Breast epithelium (tissue), 4 donors: ENCODE measurements at places on chromosomes 3 and 15. TPM values are rescaled to one million over a fixed set of nuclear protein-coding genes. Genes with fewer than 3 reads are reported as not detected.
A peak's percentile ranks its signal among the peaks of the same experiment; 100 is the strongest.

DNA sequence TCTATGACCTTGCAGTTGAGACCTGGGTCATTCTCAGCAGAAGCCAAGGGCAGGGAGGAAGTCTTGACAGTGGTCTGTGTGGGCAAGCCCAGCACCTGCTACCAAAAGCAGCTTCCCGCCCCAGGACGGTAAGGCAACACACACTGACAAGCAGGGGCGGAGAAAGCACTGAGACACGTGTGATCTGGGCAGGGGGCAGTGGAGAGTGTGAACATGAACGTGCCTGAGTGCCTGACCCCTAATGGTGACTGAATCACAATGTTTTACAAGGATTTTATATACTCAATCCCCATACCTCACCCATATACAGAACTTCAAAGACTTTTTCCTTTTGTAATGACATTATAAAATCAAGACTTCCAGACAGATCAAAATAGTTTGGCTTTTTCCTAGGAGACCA lies 35.2 kb downstream of the ANP32A start:
- H3K27me3 ChIP-seq = no peaks in the 10 kb centered on the region
- no peak overlapping the region for H3K27ac ChIP-seq
- no peaks in the 10 kb centered on the region for H3K36me3 ChIP-seq
- H3K4me1 ChIP-seq = peaks cover 11% of the 10 kb centered on the region

STXBP5L gene
- 0.33 TPM for total RNA-seq

DNA sequence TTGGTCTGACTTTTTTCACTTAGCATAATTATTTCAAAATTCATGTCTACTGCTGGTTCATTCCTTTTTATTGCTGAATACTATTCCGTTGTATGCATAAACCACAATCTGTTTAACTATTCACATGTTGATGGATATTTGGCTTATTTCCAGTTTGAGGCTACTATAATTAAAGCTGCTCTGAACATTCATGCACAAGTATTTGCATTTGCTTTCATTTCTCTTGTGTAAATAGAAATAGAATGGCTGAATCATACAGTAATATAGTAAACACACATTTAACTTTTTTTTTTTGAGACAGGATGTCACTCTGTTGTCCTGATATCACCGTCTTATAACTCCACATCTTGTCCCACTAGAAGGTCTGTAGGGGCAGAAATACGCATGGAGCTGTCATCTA lies 57.3 kb downstream of the NMNAT3 start:
- no peak overlapping the region for H3K4me3 ChIP-seq
- no peaks in the 10 kb centered on the region for H3K27me3 ChIP-seq
- DNase-seq = no peak
- H3K36me3 ChIP-seq = no peaks in the 10 kb centered on the region

DNA sequence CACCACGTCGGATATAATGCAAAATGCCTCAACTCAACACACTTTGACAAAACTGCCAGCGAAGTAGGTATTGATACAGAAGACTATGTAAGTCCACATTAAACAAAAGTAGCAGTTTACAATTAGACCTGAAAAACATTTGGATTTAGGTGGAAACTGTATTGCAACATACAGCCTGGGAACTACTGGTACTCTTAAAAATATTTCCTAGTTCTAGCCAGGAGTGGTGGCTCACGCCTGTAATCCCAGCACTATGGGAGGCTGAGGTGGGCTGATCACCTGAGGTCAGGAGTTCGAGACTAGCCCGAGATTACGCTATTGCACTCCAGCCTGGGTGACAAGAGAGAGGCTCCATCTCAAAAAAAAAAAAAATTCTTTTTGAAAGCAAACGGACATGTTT lies 246.2 kb downstream of the ZBTB20 start:
- H3K27ac ChIP-seq = peak overlapping the region; percentile 60
- DNase-seq = no peak
- no peaks in the 10 kb centered on the region for H3K4me1 ChIP-seq

CFAP100 gene
- not detected for total RNA-seq

- H3K27ac ChIP-seq = peak overlapping the region; percentile 33
- no peaks in the 10 kb centered on the region for H3K4me1 ChIP-seq
- H3K4me3 ChIP-seq = no peak overlapping the region
Observed at GRCh38 chr3:155714295-155714718, 30.6 kb downstream of the PLCH1 start.

GRCh38 chr15:72592097-72592496 lies 62.4 kb upstream of the GOLGA6B start:
- no peak overlapping the region for H3K4me3 ChIP-seq
- H3K27ac ChIP-seq = no peak overlapping the region
- H3K27me3 ChIP-seq = no peaks in the 10 kb centered on the region
- no peaks in the 10 kb centered on the region for H3K4me1 ChIP-seq
- H3K36me3 ChIP-seq = no peaks in the 10 kb centered on the region

DNA sequence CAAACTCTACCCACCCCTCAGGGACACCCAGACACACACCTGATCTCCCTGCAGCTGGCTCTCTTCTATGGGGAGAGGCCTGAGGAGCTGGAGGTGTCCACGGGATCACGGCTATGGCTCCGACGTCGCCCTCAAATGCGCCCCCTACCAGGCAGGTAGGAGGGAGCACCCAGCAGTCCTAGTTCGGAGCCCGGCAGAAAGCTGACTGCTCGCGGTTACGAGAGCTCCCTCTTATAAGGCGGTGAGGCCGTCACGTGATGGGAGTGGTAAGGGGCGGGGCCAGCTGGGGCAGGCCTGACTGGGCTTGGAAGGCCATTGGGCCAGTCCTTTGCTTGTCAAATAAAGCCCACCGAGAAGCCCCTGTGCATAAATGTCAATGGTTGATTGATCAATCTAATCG lies at the start of gene PRR20G:
TSS of gene PRR20G (minus strand) at position 207 of the 400 bp plus-strand sequence. CDS start 681 bp downstream, outside the sequence.
- H3K4me3 ChIP-seq = no peak within 1 kb of the TSS
- no peak for DNase-seq
- H3K27me3 ChIP-seq = no peaks in the 10 kb centered on the region

MRAS gene
- total RNA-seq = 39.0 TPM

DNA sequence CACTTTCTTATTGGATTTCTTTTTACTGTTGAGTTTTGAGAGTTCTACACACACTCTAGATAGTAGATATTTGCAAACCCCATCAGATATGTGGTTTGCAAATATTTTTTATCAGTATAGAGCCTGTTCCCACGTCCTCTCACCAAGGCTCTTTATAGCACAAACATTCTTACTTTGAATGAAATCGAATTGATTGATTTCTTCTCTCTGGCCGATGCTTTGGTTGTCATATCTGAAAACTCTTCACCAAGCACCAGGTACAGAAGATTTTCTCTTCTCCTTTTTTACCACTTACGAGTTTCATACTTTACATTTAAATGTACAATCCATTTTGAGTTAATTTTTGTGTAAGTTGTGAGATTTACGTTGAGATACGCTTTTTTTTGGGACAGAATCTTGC lies 163.4 kb downstream of the PTPRG start:
- no peaks in the 10 kb centered on the region for H3K4me1 ChIP-seq
- no peak for DNase-seq
- no peaks in the 10 kb centered on the region for H3K36me3 ChIP-seq
- H3K27me3 ChIP-seq = no peaks in the 10 kb centered on the region
- H3K4me3 ChIP-seq = no peak overlapping the region

DNA sequence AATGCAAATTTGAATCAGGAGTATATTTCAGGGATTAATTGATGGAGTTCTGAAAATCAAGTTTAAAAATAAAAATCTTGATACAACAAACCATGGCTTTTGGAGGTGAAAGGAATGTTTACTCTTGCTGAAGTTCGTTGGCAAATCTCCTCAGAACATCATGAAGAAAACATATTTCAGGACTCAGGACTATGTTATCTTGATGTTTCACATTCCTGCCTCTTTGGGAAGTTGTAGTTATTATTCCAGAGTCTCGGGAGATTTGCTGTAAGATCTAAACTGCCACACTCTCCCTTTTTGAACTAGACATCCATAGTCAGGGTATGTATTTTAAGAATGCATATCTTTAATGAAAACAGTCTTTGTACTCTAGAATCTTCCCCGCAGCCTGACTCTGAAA lies 271.2 kb downstream of the RBMS3 start:
- no peaks in the 10 kb centered on the region for H3K36me3 ChIP-seq
- H3K4me3 ChIP-seq = no peak overlapping the region

TMEM115 gene
- total RNA-seq = 47.9 TPM

CFAP20DC gene
- 2.4 TPM for total RNA-seq

DNA sequence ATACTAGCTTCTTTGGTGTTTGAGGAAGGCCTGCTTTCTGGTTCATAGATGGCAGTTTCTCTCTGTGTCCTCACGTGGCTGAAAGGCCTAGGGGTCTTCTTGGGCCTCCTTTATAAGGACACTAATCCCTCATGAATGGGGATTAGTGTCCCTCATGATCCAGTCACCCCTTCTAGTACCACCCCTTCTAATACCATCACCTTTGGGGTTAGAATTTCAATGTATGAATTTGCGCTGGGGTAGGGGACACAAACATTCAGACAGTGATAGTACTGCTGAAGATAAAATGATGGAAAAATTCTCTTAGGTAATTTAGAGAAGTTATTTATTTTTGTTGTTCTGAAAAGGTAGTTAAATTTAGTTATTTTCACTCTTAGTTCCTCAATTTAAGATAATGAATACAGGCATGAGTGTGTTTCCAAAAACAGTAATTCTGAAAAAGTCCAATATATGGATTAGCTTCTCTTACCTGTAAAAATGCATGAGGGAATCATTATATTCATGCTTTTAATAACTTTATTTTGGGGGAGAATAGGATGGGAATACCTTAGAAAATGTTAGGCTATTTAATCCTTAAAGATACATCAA lies 103.6 kb downstream of the FNDC3B start:
- H3K36me3 ChIP-seq = no peaks in the 10 kb centered on the region
- no peak for DNase-seq
- H3K4me1 ChIP-seq = peaks cover 36% of the 10 kb centered on the region
- no peaks in the 10 kb centered on the region for H3K27me3 ChIP-seq
- H3K4me3 ChIP-seq = no peak overlapping the region
- H3K27ac ChIP-seq = peak overlapping the region; percentile 77

- no peak for DNase-seq
- H3K27me3 ChIP-seq = no peaks in the 10 kb centered on the region
- H3K4me3 ChIP-seq = no peak overlapping the region
- no peak overlapping the region for H3K27ac ChIP-seq
- H3K36me3 ChIP-seq = no peaks in the 10 kb centered on the region
- peaks cover 6% of the 10 kb centered on the region for H3K4me1 ChIP-seq
Observed at GRCh38 chr15:78045189-78045588, 32.3 kb downstream of the TBC1D2B start.

AADACL2 gene
- 0.16 TPM for total RNA-seq

NR2E3 gene
- 1.6 TPM for total RNA-seq

DNA sequence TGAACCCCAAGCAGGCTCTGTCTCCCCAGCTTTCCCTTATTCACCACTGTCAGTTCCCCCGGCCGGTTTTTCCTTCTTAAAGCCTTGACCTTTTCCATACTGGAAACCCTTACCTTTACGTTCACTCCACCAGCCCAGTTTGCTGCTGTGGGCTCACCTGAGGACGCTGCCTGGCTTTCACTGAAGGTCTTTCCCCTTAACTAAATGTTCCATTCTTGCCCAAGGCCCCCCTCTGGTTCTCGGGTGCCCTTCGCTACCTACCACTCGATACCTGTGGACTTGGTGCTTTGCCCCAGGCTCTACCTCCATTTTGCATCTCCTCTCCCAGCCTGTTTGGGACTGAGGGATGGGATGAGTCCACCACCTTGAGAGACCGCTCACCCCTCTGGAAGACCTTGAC lies 851 bp downstream of the AP2M1 start:
- H3K27ac ChIP-seq = peak overlapping the region; percentile 90
- H3K27me3 ChIP-seq = no peaks in the 10 kb centered on the region
- H3K4me1 ChIP-seq = peaks cover 7% of the 10 kb centered on the region

DNA sequence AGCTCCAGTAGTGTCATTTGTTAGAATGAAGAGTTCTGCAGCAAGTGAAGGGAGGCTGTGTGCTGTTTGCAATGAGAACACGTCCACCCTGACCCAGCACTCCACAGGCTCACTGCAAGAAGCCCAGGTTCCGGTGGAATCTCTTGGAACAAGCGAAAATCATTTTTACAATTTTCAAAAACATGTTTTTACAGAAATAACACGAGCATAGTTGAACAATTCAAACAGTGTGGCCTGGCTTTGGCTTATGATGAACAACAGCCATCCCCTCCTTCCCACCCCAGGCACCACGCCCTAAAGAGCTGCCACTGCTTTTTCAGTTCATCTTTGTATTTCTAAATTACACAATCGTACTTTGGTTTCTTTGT lies 59.5 kb upstream of the KY start:
- H3K4me1 ChIP-seq = no peaks in the 10 kb centered on the region
- no peak overlapping the region for H3K27ac ChIP-seq
- H3K27me3 ChIP-seq = no peaks in the 10 kb centered on the region
- no peak for DNase-seq
- H3K36me3 ChIP-seq = no peaks in the 10 kb centered on the region

BRK1 gene
- 119 TPM for total RNA-seq

- no peak for DNase-seq
- H3K36me3 ChIP-seq = no peaks in the 10 kb centered on the region
- no peaks in the 10 kb centered on the region for H3K4me1 ChIP-seq
- no peak overlapping the region for H3K4me3 ChIP-seq
Observed at GRCh38 chr15:85534031-85534430, 153.6 kb downstream of the AKAP13 start.

DNA sequence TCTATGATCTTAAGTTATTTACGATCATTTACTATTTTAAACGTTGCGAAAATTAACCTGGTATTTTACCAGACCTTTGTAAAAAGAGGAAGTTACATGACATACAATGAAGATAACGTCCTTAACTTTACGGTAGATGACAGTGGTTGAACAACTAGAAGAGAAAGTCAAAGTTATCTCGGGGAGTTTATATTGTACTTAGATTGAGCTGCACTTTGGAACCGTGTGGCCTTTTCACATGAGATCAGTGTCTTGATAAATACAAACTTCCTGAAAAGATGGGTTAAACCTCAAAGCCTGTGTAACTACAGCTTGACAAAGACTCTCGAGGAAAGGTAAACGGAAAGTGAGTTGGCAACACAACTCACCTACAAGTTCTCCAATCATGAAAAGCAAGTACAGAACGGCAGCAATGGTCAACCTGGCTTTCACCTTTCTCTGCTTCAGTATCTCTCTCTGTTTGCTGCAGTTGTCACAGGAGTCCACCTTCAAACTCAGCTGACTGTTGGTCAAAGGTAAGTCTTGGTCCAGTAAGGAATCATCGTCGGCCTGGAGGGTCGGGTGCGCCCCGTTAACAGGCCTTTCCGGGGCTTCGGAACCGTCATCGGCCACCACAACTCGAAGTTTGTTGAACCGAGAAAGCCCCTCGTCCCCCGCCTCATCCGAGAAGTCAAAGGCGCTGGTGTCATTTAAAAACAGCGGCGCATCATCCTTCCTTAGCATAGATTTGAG lies 793 bp downstream of the SLC30A4 start:
- H3K4me1 ChIP-seq = no peaks in the 10 kb centered on the region
- DNase-seq = no peak
- no peaks in the 10 kb centered on the region for H3K36me3 ChIP-seq
- peak overlapping the region; percentile 92 for H3K27ac ChIP-seq
- peak overlapping the region; percentile 80 for H3K4me3 ChIP-seq

DNA sequence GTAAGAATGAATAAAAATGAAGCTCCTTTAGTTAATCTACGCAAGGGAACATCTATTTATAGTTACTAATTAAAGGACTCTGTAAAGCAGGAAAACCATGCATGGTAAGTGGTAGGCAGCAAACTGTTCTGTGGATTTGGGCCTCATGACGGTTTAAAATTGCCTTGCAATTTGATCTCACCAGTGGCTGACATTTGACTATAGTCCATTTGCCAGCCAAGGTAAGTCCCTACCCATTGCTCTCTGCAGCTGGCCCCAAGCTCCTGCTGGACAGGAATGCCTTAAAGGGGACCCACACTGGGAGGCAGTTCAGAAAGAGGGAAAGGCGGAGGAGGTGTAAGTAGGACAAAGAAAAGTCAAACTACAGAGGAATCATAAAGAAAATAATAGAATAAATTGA lies 203.3 kb downstream of the PLCL2 start:
- no peak for DNase-seq
- H3K4me1 ChIP-seq = no peaks in the 10 kb centered on the region
- no peaks in the 10 kb centered on the region for H3K36me3 ChIP-seq
- no peak overlapping the region for H3K4me3 ChIP-seq
- H3K27ac ChIP-seq = no peak overlapping the region

CHL1 gene
- total RNA-seq = 34.8 TPM
